ENCODE measurements at places on chromosomes 1 and 21. TPM values are rescaled to one million over a fixed set of nuclear protein-coding genes. Genes with fewer than 3 reads are reported as not detected.
A peak's percentile ranks its signal among the peaks of the same experiment; 100 is the strongest.

- no peak for DNase-seq
Measured at GRCh38 chr1:192448026-192448578, 127.5 kb upstream of the RGS1 start.

DNA sequence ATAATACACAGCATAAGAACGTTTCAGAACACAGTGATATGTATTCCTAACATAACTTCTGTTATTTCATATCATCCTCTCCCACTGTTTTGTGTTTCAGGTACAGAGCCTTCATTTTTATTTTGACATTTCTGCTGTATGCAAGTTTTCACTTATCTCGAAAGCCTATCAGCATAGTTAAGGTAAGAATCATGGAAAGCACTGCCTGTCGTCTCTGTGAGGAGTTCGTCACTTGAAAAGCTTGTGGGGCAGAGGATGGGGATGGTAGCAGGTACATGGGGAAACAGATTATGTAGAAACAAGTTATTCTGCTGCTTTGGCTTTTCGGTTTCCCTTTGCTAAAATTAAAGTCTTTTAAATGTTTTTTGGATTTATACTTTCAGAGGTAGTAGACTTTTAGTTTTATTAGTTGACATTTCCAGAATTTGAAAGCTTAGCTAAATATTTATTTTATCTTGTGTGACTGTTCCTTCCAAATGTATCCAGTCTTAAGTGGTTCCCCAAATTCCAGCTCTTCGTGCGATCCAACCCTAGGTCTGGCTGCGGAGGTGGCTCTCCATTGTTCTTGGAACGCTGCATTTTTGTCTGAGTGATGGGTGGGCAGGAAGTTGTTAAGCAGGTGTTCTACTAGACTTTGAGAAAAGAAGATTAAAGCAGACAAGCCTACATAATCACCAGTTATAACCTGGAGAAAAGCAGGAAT is 12.2 kb downstream of the SLC37A1 start:
- DNase-seq, result no peak

GRCh38 chr1:23736437-23737134 is 6.7 kb upstream of the ELOA start:
- no peak for DNase-seq

Gene RNF186
- total RNA-seq, result not detected

GRCh38 chr1:214570442-214570841 is 19.0 kb upstream of the PTPN14 start:
- DNase-seq, result peak; percentile 61

GRCh38 chr1:81812712-81813111 is 12.0 kb downstream of the ADGRL2 start:
- no peak for DNase-seq
